Activated naive CD8-positive, alpha-beta T cell treated with anti-CD3 and anti-CD28 coated beads, Interleukin-2, amount 10 ng/mL, durations not matched to agents 7 days and 5 days (primary cell): ENCODE measurements at places on chromosomes 2 and 18. TPM values are rescaled to one million over a fixed set of nuclear protein-coding genes. Genes with fewer than 3 reads are reported as not detected.
A peak's percentile ranks its signal among the peaks of the same experiment; 100 is the strongest.

DNA sequence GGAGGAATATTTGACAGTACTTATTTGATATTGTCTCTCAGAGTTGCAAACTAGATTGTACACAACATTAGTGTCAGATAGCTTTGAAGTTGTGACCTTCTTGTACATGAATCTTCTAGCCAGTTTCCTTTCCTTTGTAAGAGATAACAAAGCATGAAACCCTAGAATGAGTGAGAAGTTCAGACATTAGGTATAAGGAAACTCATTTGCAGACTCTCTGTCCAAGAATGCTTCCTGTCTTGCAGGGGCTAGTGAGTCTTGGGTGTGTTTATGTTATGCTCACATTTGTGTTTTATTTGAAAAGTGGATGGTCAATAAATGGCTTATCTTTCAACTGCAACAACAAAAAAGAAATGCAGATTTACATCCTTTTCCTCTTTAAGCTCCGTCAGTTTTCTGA is 1.4 kb downstream of the BOD1L2 start:
- no peak for DNase-seq

- DNase-seq = no peak
Measured at GRCh38 chr18:74459889-74460288, 2.8 kb upstream of the DIPK1C start.

DNA sequence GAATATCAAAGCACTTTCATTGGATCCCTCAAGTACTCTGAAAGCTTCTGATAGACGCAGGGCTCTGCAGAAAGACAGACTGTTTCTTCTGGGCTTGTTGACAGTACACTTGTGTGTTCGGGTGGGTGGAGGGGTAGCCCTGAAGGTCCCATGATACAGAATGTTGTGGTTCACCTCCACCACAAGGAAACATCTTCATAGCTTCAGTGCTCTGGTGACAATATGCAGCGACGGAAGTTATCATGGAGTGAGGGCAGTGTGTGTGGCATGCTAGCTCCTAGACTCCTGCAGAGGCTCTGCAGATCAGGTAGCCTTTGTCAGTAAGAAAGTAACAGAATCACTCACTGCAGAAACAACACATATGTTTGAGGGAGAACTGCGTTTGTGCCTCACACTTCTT is 90.7 kb downstream of the MEIS1 start:
- DNase-seq = no peak

- DNase-seq = no peak
Measured at GRCh38 chr18:50928551-50928950, 39.3 kb upstream of the ELAC1 start.

GRCh38 chr2:28709101-28709500 is 42.5 kb upstream of the PPP1CB start:
- DNase-seq = no peak

- no peak for DNase-seq
Measured at GRCh38 chr2:48754874-48755273, 650 bp downstream of the LHCGR start.

DNA sequence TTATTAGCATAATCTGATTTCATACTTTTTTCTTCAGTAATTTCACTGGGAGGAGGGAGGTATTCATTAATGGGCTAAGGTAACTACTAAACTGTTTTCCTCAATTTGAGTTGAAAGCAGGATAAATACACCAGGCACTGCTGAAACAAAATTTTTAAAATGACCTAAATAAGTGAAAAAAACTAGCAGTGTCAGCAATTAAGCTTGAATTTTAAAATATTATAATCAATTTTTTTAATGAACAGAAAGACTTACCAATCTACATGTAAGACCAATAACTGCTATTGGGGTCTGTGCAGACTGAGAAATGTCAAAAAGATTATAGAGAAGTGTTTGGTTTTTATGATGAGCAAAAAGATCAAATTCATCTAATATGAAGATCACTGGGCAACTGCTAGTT is 68.4 kb downstream of the ORC4 start:
- DNase-seq = no peak

GRCh38 chr2:8488001-8488738 is 193.7 kb upstream of the ID2 start:
- no peak for DNase-seq

- DNase-seq = no peak
Measured at GRCh38 chr2:5913711-5914395, 221.7 kb downstream of the SOX11 start.

DNA sequence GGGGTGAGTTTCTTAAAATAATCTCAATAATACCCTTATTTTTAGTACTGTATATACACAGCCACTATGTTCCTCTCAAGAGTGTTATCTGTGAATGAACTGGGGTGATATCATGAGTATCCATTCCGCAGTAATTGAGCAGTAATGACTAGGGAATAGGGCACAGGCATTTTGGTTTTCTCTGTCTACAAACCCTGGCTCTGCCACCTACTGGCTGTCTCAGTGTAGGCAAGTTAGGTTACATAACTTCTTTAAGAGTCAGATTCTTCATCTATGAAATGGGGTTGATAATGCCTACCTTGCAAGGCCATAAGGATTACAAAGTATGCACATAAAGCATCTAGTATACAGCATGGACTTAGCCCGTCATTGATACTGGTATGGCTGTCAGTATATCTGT is 555.8 kb downstream of the NRXN1 start:
- no peak for DNase-seq

DNA sequence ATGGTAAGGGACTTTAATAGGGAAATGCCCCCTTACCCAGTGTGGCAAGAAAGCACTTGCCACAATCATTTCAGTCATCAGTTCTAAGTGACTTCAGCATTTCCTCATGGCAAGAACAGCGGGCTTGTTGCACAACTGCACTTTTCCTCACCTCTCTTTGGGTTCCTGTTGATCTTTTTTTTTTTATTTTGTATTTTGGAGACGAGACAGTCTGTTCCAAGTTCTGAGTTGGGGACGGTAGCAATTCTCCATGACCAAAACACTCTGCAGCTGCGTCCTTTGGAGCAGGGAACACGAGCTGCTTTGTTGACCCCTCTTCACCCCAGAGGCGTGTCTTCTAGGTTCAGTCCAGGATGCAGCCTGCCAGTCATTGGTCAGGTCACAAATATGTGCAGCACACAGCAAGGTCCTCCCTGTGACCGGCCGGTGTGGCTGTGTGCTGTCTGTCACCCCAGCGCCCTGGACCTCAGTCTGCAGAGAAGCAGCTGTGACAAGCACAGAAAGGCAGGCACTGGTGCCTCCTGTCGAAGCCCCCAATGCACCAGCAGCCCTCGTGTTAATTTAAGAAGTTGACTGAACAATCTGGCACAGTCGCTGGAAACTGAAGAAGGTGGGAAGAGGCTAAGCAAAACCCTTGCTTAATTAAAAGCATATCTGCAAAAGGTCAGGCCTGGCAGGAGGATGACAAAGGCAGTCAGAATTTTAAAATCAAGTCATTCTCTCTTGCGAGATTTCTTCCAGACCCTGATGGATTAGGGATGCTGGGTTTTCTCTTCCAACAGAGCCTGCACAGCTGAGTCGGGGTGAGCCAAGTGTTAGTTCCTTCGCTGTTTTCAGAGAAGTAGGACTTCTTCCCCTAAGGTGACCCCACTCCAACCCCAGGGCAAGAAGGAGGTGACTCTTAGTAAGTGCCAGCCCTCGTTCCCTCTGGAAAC is 96.7 kb upstream of the COPS8 start:
- no peak for DNase-seq

GRCh38 chr2:176205126-176205525 is 16.7 kb downstream of the HOXD1 start:
- DNase-seq = no peak

- DNase-seq = no peak
Measured at GRCh38 chr2:60621688-60622429, 68.4 kb upstream of the BCL11A start.

DNA sequence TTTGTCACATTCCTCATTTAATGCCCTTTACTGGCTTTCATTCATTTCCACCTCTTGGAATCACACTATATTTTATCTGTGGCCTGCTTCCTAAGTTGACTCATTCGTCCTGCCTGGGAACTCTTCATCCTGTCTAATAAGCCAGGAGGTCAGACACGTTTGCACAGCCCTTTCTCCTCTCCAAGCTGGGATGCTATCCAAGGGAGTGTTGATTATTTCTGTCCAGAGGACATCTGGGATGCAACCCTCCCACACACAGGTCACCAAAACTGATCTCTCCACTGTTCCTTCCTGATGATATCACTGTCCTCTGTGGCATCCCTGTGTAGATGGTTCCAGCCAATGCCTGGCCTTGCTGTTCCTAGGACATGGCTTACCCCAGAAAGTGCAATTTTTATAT is 79.8 kb upstream of the NOSTRIN start:
- DNase-seq = no peak

DNA sequence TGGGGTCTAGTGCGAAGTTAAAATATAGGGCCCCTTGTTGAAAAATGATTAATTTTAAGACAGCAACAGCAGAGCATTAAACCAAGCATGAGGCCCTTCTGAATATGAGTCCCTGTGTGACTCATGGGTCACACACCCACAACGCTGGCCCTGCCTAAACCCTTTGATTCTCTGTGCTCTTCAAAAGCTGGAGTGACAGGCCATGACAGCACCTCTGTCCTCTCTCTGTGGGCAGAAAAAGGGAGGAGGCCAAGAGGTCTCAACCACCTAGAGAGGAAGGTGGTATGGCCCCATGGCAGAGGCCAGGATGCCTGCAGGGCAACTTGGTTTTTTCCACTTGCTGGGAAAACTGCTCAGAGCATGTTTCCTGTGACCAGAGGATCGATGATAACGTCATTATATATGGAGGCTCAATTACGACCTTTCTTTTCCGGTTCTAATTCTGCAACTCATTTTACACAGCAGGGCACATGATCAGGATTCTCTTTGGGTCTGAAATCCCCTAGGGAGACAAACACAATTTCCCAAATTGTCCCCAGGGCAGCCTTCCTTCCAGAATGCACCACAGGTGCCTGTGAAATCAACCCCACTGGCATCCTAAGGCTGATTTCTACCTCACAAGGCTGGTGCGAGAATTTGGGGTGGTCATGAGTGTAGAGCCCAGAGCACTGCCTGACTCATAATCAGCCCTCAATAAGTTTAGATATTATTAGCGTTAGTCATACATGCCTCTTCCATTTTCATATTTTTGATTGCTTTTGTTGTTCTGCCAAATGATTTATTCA is 102.0 kb upstream of the PPP1CB start:
- no peak for DNase-seq

DNA sequence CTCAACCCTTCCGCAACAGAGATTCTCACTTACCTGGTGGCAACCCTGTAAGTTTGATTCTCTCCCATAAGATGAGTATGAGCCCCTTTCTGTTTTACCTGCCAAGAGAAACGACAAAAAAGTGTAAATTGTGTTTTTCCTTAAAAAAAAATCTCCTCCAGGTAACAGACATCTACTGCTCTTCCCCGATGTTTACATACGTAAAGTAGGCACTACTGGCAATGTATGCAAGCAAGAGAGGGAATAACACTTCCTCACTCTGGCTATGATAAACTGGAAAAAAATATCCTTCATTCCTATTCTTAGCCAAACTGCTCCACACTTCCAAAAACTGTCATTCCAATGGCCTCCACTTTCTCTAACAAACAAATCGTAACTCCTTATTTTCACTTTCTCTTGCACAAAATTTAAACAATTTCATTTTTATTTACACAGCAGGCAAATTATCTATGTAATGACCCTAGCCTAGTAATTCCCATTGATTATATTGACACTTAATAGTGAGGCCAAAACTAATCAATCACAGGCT is 184.5 kb downstream of the TCF4 start:
- no peak for DNase-seq

DNA sequence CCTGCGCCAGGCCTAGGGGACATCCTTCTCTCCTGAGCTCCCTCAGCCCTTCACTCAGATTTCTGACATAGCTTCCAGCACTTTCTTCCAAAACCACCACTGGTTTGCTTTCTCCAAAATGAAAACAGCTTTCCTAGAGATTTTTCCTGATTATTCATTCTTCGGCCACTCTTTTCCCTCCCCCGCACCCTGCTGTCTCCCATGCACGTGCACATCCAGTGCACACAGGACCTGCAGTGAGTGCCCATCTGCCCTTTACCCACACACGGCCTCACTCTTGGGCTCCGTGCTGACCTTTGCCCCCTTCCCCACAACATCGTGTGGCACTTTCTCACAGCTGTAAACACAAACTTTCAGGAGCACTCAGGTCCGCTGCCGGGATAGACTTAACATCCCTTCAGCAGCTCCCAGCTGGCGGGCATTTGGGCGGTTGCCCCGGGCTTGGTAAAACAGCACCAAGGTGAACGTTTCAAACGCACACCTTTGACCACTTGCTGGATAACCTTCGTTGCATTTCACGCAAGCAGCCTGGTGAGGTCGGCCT is 25.8 kb downstream of the KIF1A start:
- peak; percentile 13 for DNase-seq

DNA sequence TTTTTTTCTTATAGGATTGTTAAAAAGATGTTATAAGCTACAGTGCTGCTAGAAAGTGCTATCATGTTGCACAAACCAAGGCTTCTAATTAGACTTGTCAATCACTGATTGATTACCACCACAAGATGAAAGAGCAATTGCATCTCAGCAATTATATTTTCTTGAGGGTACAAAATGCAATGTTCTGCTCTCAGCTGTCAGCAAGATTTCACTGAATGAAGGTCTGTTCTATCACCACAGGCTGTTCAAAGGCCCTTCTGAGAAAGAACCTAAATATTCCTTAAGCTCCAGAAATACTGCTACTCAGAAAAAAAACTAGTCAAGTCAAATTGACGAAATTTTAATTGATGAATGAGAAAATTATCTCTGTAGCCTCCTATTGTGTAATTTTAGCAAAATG is 301.9 kb upstream of the KYNU start:
- no peak for DNase-seq

DNA sequence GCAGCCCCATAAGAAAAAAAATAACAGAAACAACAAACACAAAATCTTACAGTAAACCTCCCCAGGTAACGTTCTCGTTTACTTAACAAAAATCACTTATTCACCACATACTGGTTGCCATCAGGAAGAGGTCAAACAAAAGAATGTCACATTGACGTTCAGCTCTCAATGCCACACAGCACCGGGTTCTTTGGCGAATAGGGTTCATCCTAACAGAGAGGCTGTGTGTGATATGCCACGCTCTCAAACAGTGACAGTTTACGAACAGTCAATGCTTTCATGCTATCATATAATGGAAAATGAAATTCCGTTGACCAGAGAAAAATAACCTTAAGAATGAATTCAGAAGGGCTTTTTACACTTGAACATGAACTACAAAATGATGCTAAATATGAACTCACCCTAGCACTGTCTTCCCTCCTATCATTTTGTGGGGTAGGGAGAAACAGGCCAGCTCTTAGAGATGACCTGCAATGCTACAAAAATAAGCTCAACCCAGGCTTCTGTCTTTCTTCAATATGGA is 2.0 kb downstream of the TMEM163 start:
- DNase-seq = no peak

C2orf80 gene
- not detected for total RNA-seq

ARHGEF33 gene
- total RNA-seq = 0.62 TPM

SPP2 gene
- not detected for total RNA-seq

LYPD6 gene
- not detected for total RNA-seq

PID1 gene
- total RNA-seq = 0.17 TPM

RASGRP3 gene
- 7.5 TPM for total RNA-seq

ALLC gene
- not detected for total RNA-seq

CRYGD gene
- total RNA-seq = not detected

HOXD3 gene
- total RNA-seq = not detected

HOXD12 gene
- not detected for total RNA-seq

WNT10A gene
- total RNA-seq = 1.9 TPM
